Neural crest cell (in vitro differentiated cells): ENCODE measurements at places on chromosomes 11 and 22.
A peak's percentile ranks its signal among the peaks of the same experiment; 100 is the strongest.

- no peaks in the 10 kb centered on the region for H3K27me3 ChIP-seq
- no peak overlapping the region for H3K27ac ChIP-seq
- DNase-seq = no peak
- peaks cover 21% of the 10 kb centered on the region for H3K4me1 ChIP-seq
These were observed 33.8 kb upstream of the DKK3 start for GRCh38 chr11:12042215-12042676.

GRCh38 chr11:133793271-133794035, 51.9 kb downstream of the SPATA19 start:
- peaks cover 9% of the 10 kb centered on the region for H3K36me3 ChIP-seq
- H3K4me3 ChIP-seq = no peak overlapping the region
- H3K27ac ChIP-seq = no peak overlapping the region
- peaks cover 2% of the 10 kb centered on the region for H3K27me3 ChIP-seq
- no peak for DNase-seq

GRCh38 chr22:24189249-24190158, 8.2 kb downstream of the SUSD2 start:
- H3K36me3 ChIP-seq = no peaks in the 10 kb centered on the region
- peaks cover 4% of the 10 kb centered on the region for H3K4me1 ChIP-seq
- H3K27me3 ChIP-seq = no peaks in the 10 kb centered on the region
- DNase-seq = peak; percentile 65

DNA sequence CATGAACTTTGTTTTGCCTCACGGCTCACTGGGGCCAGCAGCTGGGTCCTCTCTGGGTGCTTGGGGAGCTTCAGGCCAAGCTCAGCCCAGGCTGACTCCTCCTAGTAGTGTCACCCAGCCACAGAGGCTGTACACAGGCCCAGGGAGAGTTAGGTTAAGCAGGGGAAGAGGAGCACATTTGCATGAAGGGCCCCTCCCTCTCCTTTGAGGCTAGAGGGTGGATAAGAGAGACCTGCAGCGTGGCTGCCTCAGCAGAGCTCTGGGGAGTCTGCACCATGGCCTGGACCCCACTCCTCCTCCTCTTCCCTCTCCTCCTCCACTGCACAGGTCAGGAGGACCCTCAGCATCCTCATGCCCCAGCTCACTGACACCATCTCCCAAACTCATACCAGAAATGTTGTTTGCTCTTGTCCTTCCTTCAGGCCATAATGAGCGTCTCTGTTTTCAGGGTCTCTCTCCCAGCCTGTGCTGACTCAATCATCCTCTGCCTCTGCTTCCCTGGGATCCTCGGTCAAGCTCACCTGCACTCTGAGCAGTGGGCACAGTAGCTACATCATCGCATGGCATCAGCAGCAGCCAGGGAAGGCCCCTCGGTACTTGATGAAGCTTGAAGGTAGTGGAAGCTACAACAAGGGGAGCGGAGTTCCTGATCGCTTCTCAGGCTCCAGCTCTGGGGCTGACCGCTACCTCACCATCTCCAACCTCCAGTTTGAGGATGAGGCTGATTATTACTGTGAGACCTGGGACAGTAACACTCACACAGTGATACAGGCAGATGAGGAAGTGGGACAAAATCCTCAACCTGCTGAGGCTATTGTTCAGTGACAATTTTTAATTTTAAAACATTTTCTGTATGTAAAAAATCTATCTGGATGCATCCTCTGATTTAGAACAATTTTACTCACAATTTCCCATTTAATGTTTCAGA, 82.4 kb upstream of the VPREB1 start:
- no peak overlapping the region for H3K4me3 ChIP-seq
- no peak overlapping the region for H3K27ac ChIP-seq
- H3K36me3 ChIP-seq = no peaks in the 10 kb centered on the region
- no peak for DNase-seq
- H3K27me3 ChIP-seq = peaks cover 80% of the 10 kb centered on the region
